ENCODE measurements at places on chromosomes 12 and 14. TPM values are rescaled to one million over a fixed set of nuclear protein-coding genes. Genes with fewer than 3 reads are reported as not detected.
A peak's percentile ranks its signal among the peaks of the same experiment; 100 is the strongest.

GRCh38 chr12:38610808-38611350 lies 294.3 kb downstream of the ALG10B start:
- no peak for DNase-seq

GRCh38 chr12:110575326-110575725 lies 7.8 kb downstream of the PPTC7 start:
- no peak for DNase-seq

DNA sequence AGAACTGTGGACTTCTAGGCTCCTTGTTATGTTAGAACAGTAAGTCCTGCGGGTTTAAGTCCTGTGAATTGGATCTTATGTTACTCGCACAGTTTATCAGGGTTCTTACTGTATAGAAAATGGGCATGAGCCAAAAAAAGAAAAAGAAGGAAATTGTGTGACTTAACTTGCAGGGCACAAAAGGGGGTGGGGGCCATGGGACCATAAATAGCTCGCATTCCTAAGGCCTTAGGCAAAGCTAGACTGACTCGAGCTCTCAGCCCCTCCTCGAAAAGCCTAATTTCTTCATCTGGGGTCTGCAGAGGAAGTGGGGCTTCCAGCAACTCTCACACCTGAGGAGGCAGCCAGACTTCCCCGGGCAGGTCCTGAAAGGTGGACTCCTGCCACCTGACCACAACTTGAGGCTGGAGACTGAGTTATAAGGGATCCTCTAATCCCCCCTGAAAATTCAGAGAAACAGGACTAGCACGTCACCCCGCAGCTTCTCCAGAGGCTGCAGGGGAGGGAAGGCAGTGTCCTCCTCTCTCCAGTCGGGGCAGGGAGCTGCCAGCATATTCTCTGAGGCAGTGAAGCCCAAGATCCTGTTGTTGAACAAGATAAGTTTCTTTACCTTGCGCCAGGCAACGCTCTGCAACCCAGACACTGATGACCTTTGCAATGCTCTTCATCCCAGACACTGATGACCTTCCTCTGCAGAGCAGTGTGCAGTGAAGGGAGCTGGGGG lies 280.5 kb downstream of the PCNX1 start:
- DNase-seq: no peak

GRCh38 chr12:47194501-47194900 lies 114.7 kb upstream of the AMIGO2 start:
- no peak for DNase-seq

DNA sequence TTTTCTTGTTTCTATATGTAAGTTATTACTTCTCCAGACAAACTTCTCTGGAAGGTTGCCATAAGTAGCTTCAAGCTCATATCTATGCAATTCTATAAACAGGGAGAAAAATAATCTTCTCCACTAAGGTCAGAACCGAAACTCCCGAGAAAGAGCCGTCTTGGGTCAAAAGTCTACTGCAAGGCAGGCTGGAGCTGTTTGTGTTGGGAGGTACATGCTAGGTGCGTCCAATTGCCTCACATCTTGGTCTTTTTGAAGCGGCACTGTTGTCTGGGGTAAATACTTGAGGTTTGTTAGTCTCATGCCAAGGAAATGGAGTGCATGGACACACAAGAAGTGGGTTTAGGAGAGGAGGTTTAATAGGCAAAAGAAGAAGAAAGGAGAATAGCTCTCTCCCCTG lies 674.7 kb upstream of the TMEM132C start:
- DNase-seq: no peak

- no peak for DNase-seq
Observed at GRCh38 chr12:57296291-57296690, 45.3 kb upstream of the STAC3 start.

GRCh38 chr12:90870971-90871725 lies 83.8 kb downstream of the CCER1 start:
- DNase-seq: no peak

DNA sequence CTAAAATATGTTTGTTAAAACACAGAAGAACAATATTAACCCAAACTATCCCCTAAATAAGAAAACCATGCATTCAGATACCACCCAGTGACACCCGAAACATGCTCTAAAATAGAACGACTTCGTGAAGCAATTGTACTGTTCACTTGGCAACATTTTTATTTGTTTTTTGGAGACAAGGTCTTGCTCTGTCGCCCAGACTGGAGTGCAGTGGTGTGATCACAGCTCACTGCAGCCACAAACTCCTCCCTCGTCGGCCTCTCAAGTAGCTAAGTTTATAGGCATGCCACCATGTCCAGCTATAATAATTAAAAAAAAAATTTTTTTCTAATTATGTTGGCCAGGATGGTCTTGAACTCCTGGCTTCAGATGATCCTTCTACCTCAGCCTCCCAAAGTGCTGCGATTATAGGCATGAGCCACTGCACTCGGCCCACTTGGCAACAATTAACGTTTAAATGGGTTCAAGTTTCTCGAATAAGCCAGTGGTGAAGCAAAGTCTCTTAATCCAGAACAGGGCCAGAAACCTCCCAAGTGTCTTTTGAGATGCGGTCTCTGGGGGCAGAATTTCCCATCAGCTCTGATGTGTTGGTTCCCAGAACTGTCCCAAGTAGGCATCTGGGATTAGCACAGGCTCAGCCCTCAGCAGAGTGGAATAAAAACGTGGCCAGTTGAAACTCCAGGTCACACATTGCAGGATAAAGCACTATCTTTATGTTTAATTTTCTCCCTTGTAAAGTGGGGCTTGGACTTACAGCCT lies 74.5 kb downstream of the TMCC3 start:
- no peak for DNase-seq

- peak; percentile 9 for DNase-seq
Observed at GRCh38 chr14:104595116-104595675, 9.4 kb downstream of the TMEM179 start.

- no peak for DNase-seq
Observed at GRCh38 chr12:28173440-28173839, 16.8 kb upstream of the CCDC91 start.

DNA sequence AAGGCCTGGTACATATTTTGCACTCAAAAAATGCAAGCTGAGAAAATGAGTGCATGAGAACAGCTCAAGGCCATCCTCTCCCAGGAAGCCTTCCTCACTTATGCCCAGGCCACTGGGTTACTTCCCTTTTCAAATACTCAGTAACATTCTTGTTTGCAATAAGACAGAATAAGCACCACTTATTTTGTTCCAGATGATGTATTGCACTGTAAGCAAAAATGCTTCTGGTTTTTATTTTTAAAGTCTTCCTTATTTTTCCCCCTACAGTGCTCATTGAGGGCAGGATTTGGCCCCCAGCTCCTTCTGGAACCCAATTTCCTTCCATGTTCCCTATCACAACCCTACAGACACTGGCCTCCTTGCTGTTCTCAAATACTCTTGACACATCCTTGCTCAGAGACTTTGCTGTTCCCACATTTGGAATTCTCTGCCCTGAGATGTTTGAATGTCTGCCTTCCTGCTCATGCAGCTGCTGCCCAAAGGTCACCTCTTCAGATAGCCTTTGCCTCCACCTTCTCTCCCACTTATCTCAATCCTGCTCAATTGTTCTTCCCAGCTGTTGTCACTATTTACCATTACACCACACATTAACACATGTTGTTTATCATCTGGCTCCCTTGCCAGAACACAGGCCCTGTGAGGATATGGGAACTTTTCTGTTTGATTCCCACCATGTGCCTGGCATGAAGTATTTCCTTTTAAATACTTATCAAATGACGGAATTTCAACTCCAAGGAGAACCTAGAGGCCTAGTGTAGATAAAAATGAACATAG lies 49.9 kb downstream of the IFNG start:
- no peak for DNase-seq

DNA sequence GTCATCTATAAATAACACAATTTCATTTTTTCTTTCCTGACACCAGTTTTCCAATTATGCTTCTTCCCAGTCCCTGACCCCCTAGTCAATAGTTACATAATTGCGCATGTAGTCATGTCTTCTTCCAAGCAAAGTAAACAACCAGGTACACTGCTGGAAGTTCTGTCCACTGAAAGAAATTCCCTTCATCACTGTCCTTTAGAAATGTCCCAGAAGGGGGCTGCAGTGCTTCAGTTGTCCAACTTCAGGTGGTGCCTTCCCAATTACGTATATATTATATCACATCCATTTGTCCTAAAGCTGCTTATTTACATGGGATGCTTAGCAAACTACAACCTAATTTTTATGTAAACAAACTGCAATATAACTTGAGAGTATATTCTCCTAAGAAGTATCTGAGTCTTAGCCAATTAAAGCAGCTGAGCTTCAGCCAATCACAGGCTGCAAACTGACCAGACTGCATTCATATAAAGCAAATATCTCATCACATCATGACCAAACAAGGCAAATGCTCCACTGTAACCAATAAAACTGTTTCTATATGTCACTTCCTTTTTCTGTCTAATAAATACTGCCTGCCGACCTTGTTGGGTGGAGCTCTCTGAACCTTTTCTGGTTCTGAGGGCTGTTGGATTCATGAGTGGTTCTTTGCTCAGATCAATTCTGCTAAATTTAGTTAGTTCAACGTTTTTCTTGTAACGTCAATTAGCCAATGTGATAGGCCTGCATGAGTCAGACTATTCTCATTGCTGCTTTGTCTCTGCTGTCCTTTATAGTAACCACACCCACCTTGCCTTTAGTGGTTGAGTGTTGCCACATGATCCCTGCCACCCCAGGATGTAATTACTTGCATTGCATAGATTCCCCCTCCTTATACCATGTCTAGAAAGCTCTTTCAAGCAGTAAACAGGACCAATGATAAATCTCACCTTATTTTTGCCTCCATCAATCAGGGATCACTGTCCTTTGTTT lies 239.3 kb downstream of the ALG10B start:
- no peak for DNase-seq

- no peak for DNase-seq
Observed at GRCh38 chr12:130819681-130820080, 19.4 kb downstream of the STX2 start.

GRCh38 chr12:102920271-102920670 lies 3.2 kb upstream of the PAH start:
- no peak for DNase-seq

DNA sequence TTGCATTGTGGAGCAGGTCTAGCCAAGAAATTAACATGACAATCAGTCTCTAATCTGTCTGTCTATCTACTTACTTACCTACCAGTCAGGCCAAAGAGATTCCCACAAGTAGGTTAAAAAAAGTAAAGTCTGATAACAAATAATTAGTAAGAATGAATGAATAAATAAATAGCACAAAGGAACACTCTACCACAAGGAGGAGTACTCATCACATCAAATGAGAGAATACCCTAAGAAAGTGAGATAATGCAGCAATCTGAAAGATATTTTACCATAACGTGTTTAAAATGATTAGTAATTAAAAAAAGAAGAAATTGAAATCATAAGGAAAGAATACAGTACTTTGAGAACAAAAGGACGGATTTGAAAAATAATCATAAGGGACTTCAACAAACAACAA lies 187.2 kb downstream of the SYNE2 start:
- DNase-seq: no peak

- DNase-seq: no peak
Observed at GRCh38 chr14:78709795-78710557, 539.8 kb downstream of the NRXN3 start.

DNA sequence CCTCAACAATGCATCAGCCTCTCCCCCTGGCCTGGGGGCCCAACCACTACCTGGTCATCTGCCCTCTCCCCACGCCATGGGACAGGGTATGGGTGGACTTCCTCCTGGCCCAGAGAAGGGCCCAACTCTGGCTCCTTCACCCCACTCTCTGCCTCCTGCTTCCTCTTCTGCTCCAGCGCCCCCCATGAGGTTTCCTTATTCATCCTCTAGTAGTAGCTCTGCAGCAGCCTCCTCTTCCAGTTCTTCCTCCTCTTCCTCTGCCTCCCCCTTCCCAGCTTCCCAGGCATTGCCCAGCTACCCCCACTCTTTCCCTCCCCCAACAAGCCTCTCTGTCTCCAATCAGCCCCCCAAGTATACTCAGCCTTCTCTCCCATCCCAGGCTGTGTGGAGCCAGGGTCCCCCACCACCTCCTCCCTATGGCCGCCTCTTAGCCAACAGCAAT lies 7.4 kb upstream of the RNU7-1 start:
- no peak for DNase-seq

DNA sequence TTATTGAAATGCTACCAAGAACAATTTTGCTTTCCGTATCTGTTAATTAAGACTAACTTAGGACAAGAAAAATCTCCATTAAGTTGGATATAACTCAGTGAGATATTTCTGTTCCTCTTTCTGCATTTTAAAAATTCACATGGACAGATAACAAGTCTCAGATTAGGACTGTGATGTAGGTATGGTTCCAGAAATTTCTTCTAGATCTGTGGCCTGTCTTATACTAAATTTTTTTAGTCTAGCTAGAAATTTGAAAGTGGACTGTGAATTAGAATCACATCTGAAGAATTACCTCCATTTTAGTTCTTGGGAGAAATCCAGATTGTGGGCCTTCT lies 41.6 kb downstream of the USP15 start:
- DNase-seq: no peak

DNA sequence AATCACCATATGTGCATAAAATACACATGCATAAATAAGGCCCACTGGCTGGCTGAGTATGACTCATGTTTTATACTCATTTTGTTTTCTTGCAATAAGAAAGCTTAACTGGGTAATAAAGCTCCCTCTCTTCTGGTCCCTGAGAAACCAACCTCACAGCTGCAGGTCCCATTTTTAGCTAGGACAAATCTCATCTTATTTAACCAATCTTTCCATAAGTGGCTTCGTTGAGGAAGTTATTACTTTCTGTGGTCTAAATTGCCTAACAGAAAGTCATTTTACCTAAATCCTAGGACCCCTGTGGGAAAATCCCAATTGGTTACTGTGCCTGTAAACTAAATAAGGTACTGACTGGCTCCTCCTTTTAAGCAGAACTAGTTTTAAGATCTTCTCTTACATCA lies 232.8 kb upstream of the FBXO33 start:
- DNase-seq: no peak

- no peak for DNase-seq
Observed at GRCh38 chr14:76293923-76294322, 82.0 kb upstream of the ESRRB start.

GRCh38 chr12:57761391-57761998 lies 5.4 kb downstream of the CYP27B1 start:
- DNase-seq: no peak

DNA sequence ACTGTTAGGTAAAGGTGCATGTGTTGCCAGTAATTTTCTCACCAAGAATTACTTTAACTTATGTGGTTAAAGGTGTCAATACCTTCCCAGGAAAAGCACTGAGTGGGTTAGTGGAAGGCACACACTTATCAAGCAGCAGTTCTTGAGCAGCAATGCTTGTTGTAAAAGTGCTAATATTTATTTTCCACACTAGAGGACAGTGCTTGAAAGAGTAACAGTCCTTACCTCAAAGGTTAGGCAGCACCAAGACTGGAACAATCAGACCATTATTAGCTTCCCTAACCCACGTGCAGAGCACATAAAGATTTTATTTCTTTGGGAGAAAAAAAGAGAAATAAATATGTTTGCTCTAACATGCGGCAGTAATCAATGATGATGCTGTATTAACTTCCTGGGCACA lies 48.8 kb upstream of the KRR1 start:
- DNase-seq: no peak

RHEBL1 gene
- not detected for total RNA-seq

SAMD15 gene
- 0.08 TPM for total RNA-seq

BORCS5 gene
- 8.7 TPM for total RNA-seq

CDC42BPB gene
- 67.1 TPM for total RNA-seq

GYS2 gene
- not detected for total RNA-seq

FAM186B gene
- 0.33 TPM for total RNA-seq
